Bone marrow (tissue), 2 donors: ENCODE measurements at places on chromosomes 3 and 15.

DNA sequence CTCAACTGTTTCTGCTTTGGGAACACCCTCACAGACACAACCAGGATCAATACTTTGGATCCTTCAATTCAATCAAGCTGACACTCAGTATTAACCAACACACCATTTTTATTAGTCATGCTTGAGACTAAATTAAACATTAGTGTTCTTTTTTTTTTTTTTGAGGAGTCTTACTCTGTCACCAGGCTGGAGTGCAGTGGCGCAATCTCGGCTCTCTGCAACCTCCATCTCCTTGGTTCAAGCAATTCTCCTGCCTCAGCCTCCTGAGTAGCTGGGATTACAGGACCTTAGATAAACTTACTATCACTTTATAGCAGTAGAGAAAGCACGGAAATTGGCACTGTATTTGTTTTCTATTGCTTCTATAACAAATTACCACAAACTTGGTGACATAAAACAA lies 2.0 kb upstream of the RAB11A start:
- DNase-seq: no peak

DNA sequence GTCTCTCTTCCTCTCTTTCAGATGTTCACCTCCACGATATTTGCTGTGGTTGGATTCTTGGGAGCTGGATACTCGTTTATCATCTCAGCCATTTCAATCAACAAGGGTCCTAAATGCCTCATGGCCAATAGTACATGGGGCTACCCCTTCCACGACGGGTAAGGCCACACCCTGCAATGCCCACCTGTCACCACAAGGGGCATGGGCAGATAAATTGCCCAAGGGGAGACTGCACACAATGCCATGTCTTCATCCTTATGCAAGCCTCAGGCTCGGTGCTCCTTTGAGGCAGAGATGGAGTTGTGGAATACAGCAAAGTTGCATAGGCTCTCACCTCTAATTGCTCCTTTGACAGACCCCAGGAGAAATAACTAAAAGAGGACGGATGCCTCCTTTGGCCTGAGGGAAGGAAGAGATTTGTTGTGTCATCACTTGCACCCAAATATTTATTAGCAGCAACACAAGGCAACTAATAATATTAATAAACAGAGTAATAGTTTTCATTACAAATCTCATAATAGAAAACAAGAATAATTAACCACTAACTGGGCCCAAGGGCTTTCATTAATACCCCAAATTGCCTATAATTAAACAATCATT lies 13.2 kb downstream of the TM4SF4 start:
- no peak for DNase-seq

GRCh38 chr3:185308126-185308754 lies 54.4 kb upstream of the EHHADH start:
- DNase-seq: no peak

GRCh38 chr3:11290743-11291680 lies 18.8 kb downstream of the ATG7 start:
- no peak for DNase-seq

- DNase-seq: no peak
Observed at GRCh38 chr3:183443395-183444385, 15.3 kb upstream of the MCF2L2 start.

DNA sequence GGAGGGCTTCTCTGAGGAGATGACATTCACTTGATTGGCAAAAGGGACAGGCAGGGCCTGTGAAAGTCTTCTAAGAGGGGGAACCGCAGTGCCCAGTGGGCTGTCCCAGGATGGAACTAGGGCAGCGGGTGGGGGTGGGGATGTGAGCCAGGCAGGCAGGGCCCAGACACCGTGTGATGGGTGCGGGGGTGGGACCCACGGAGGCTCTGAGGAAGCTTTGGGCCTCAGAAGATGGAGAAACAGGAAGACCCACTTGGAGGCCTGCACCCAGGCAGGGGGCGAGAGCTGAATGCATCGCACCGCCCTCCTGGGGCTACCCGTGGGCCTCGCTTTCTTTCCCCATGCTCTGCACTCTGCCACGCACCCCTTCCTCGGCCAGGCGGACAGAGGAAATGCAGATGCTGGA lies 32.9 kb upstream of the ACAD9 start:
- no peak for DNase-seq

DNA sequence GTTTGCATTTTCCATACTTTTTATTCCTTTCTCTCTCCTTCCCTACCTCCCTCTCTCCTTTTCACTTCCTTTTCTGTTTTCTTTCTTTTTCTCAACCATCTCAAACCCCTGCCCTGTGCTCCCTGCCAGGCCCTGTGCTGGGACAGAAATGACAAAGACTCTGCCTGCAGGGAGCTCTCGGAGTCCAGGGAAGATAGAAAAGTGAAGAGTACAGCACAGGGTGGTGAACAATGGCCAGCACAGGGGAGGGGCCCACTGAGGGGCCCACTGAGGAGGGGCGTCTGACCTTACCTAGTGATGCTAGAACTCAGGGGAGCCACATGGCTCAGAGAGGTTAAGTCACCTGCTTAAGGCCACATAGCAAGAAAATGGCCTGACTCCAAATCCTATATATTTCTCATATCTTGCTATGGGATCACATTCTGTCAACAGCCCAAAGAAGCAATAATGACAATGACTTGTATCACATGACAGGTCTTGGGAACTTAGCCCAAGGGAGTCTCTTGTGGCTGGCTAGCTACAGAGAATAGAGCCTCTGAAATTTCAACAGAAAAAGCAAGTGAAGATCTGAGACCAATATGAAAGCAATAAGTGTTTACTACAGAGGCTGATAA lies 44.3 kb upstream of the ATP2B2 start:
- no peak for DNase-seq

GRCh38 chr15:80152896-80153876 lies at the start of gene FAH:
TSS of gene FAH (plus strand) at chr15:80152999. CDS start at chr15:80153055, 56 bp downstream.
- DNase-seq: no peak

GRCh38 chr3:152611905-152612304 lies 223.0 kb upstream of the P2RY1 start:
- DNase-seq: no peak

- DNase-seq: peak; percentile 36
Observed at GRCh38 chr3:98901119-98901391, 440 bp downstream of the DCBLD2 start.

DNA sequence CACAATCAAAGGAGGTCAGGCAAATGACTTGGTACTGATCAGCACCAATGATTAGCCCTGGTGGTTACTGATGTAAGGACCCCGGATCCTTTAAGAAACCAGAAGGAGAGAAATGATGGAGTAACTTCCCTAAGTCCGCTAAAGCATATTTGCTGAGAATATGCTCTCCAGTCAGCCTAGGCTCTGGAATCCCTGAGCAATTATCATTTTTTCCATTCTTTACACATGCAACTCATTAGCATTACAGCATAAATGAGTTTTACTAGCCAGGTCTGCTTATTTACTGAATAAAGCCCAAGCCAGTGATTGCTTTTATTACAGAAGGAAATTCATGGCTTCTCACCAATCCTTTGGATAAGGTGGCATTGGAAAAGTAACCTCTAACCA lies 139.2 kb upstream of the WNT5A start:
- DNase-seq: no peak

GRCh38 chr3:113744941-113745755 lies 901 bp downstream of the NAA50 start:
- DNase-seq: peak; percentile 91

DNA sequence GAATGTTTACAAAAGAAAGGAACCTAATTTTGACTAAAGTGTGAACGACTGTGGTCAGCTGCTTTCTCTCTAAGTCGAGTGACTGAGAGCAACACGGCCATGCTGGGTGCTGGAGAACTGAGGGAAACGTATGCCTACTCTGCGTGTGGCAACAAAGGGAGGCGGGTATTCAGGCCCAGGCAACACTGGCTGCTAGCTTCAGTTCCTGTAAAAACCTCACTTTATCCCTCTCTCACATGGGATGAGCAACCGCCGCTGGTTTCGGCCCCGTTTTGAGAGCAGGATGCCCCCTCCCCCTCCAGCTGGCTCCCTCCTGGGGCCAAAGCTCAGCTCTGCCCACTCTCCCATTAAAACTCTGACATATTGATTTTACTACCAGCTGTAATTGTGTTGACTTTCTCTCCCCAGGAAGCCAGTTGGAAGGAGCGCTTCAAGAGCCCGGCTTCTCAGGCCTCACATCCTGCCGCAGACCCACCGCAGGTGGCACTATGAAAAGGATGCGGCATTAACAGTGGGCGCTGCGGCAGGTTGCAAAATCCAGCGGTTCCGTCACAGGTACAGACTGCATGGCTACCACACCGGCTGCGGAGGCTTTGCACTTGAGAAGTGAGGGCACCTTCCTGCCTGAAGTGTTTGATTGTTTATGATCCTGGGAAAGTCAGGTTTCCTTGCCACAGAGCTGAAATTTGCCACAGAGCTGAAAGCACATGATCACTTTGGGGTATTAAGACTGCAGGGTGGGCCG lies 12.7 kb downstream of the PLXND1 start:
- no peak for DNase-seq

DNA sequence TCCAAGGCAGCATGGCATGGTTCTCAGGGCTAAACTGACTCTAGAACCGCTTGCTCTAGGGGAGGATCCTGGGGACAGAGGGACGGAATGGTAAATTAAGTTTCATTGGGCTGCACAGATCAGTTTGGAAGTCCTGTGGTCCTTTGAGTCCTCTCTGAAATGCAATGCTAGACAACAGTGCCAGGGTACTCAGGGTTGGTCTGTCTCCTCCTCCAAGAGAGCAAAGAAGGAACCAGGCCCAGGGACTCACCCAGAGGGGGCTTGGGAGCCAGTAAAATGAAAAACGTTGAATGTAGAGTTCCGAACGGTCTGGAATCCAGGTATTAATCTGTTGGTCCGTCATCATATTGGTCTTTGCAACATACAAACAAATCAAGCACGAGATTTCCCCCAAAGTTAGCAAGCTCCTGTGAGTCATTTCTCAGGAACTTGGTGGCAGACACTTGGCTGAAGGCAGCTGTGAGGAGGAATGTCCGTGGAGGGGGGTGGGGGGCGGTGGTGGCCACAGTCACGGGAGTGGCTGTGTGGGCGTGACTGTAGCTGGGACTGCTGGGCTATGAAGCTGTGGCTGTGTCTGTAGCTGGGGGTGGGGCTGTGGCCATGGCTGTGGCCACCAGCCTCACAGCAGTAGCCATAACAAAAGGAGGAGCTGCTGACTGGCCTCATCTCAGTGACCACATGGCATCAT lies 361.0 kb downstream of the SHQ1 start:
- peak; percentile 74 for DNase-seq

DNA sequence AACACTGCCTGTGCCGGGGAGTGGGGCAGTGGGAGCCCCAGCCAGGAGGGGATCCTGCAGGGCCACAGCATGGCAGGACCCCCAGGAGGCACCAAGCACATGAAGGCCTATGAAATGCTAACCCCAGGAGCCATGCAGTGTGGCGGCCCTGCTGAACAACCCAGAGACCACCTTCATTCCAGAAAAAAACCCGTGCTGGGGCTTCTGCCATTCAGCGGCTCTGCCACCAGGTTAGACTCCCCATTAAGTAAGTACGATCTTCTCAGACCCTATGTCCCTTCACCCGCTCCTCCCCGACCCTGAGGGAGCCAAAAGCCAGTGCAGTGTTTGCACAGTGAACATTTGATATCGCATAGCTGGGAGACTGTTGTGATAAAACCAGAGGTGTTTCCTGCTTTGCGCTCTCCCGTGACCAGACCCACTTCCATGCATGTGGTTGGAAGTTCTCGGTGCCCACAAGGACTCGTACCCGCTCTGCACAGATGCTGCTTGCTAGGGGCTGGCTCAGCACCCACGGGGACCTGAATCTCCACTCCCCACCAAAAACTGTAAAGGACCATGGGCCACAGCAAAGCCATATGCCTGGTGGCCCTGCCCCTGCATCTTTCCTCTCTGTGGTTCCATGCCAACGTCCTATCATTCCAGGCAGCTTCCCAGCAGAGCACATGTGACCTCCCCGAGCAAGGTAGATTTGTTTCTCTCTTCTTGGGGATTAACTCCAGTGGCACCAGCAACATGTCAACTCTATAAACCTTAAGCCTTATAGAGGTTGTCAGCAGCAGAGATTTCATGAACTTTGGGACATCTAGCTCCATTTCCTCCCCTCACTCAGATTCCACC lies 5.3 kb downstream of the PLA2G4D start:
- DNase-seq: no peak

DNA sequence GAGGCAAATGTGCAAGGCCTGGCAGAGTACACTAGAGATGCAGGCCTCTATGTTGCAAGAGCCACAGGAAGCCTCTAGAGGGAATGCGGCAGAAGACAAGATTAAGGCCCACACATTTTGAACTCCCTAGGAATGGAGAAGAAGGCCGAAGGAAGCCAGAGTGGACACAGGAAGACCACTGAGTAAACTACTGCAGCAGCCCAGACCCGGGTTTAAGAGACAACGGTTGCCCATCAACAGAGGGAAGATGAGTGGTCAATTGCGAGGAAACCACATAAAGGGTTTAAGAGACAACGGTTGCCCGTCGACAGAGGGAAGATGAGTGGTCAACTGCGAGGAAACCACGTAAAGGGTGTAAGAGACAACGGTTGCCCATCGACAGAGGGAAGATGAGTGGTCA lies 14.6 kb downstream of the CHSY1 start:
- DNase-seq: no peak

GRCh38 chr15:85781099-85781498 lies 13.6 kb downstream of the KLHL25 start:
- DNase-seq: no peak

GRCh38 chr15:59873644-59874272 lies 130.4 kb upstream of the FOXB1 start:
- no peak for DNase-seq

- DNase-seq: no peak
Observed at GRCh38 chr15:61888074-61888780, 172.0 kb downstream of the VPS13C start.

- no peak for DNase-seq
Observed at GRCh38 chr15:67050522-67051087, 14.8 kb upstream of the SMAD3 start.
